ENCODE measurements at places on chromosomes 2 and 18.

GRCh38 chr18:5538544-5538943 lies 5.3 kb downstream of the EPB41L3 start:
- DNase-seq, result no peak

DNA sequence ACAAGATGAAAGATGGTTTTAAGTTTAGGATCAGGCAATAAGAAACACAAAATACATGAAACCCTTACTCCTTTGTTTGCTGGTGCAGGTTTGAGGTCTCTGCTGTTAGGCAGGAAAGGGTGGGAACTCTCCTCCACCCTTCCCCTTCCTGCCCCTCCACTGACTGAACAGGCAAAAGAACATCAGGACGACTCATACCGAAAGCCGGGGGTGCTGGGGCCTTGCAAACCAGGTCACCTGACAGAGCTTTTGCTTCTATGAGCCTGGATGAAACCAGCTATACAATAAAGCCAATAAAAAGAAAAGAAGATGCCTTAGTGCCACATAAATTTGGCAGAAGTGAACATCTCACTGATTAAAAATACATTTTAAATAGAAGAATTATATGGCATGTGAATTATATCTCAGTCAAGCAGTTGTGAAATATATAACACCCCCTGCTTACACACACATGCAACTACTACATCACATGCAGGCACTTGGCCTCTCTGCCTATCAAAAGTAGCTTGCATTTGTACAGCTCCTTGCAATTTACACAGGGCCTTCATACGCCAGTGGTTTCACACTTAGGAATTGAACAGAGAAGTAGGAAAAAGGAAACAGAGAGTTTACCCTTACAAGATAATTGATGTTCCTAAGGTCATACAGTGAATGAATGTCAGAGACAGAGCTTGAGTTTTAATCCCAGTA lies 215.1 kb upstream of the TRIB2 start:
- peak; percentile 31 for DNase-seq

DNA sequence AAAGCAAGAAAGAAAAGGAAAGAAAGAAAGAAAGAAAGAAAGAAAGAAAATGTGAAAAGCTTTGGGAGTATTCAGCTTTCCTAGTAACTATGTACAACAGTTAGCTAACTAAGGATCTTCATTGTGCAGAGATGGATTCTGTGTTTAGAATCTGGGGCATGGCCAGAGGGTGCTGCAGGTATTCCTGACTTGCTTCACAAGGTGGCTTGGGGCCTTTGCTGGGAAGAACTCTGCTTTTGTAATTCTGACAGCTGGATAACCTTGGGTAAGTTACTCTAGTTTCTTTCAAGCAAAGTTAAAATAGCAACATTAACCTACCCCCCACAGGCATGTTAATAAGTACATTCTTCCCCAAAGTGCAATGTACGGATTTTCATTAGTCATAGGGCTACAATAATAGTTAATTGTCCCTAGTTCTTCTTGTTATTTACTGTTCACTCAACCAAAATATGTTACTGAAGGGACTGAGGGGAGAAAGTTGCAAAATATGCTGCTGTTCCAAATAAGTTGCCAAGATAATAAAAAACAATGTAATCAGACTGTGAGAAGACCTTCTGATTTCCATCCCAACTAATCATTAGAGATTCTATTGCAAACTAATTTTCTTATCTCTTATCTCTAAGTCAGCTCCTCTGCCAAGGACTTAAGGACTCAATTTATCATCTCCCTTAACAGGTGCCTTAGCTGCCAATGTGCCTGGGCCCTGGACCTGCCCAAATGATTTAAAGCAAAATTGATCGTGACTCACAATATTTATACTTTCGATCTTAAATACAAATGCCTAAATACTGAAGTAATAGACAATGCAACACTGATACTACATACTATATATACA lies 50.3 kb downstream of the SERPINB8 start:
- DNase-seq, result no peak

DNA sequence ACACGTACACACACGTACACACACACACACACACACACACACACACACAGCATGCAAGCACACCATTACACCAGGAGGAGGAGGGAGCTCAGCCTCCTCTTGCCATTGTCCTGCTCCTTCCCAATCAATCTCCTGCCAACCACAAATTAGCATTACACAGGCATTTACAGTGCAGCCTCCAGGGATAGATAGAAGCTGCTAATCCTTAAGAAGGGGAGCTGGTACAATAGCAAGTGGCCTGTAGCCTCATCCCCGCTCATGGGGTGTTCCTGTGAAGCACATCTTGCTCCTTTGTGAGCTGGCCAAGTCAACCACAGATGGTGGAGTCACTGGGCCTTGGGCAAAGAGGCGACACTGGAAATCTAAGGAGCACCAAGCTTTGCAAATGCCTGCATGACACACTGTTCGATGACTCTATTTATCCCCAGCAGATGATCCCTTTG lies 110.3 kb upstream of the PKDCC start:
- peak; percentile 39 for DNase-seq

DNA sequence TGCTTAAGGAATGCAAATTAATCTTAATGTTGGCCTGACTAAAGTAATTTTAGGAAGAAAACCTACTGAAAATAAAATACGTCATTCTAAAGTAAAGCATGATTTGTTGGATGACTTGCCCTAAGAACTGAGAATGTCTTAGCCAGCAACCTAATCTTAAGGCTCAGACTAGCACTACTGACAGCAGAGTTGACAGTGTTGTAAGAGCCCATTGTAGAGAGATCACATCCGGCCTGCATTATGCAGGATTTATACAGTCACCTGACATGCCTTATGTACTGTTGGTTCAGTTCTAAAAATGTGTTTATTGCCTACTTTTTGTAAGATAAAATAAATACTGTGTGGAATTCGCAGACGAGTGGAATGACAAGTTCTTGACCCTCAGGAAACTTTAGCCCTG lies 82.3 kb downstream of the TMEM185B start:
- DNase-seq, result no peak

- DNase-seq, result no peak
Measured at GRCh38 chr18:13513021-13513420, 213.3 kb downstream of the FAM210A start.

GRCh38 chr2:46803911-46804670 lies 111.5 kb downstream of the MCFD2 start:
- peak; percentile 88 for DNase-seq

GRCh38 chr2:238420442-238420841 lies 6.3 kb upstream of the ASB1 start:
- DNase-seq, result no peak

DNA sequence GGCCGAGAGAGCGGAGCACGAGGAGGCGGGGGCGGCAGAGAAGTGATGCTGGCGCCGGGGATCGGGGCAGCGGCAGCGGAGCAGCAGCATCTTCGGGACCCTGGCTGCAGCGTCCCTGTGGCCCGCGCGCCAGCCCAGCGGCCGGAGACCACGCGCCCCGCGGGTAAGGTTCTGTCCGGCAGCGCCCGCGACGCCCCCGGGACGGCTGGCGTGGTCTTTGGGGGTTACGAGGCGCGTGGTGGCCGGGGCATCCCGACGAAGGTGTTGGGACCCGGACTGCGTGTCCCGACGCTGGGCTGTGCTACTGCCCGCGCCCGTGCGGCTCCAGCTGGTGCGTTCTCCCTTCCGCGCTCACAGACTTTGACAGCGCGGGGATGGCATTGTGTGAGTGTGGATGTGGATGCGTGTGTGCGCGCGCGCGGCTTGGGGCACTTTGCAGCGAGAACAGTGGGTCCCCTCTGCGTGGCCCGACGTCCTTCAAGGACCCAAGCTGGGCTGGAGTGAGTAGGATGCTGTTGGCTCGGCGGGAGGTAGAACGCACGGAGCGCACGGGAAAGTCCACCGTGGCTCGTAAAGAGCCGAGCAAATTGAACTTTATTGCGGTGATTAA lies 405.0 kb downstream of the XIRP2 start:
- peak; percentile 29 for DNase-seq

DNA sequence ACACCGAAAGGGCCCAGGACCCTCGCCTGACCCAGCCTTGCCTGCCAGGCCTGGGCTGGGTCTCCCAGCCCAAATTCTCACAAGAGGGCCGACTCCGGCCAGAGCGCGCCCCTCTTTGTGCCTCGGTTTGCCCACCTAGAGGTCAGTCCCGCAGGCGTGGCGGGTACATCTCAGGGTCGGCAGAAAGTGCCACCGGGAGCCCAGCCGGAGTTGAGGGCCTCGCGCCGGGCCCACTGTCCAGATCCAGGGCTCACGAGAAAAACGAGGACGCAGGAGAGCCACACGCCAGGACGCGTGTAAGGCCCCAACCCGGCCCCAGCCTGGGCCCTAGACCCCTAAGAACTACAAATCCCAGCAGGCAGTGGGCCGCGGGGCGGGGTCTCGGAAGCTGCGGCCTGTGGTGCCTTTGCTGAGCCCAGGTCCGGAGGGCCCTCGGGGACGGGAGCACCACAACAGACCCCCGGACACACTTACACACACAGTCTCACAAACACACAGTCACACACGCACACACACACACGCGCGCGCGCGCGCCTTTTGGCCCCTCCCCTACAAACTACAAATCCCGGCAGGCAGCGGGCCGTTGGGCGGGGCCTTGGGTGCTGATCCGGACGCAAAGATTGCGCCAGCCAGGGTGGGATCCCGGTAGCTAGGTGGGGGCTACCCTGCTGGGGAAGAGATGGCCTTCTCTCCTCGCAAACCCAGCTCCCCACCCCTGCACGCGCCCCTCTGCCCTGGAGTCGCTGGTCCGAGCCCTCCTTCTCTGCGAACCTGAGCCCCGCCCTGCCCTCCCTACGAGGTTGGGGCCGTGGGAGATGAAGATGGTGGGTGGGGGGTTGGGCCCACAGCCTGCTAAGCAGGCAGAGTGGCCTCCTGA lies at the start of gene SH2D6:
Gene SH2D6 (plus strand): TSS at position 583 of the 877 bp plus-strand sequence. CDS start 10,752 bp downstream, outside the sequence.
- peak; percentile 83 for DNase-seq

- no peak for DNase-seq
Measured at GRCh38 chr2:171513719-171514160, 8.5 kb upstream of the CYBRD1 start.

- DNase-seq, result no peak
Measured at GRCh38 chr2:28210535-28210934, 182.1 kb upstream of the FOSL2 start.

GRCh38 chr2:177728399-177728765 lies 335.8 kb downstream of the AGPS start:
- no peak for DNase-seq

- peak; percentile 84 for DNase-seq
Measured at GRCh38 chr2:101697124-101698013, at the start of gene MAP4K4. Gene MAP4K4, plus strand, starts transcription at chr2:101697707. Its CDS starts 374 bp downstream, at chr2:101698081.

DNA sequence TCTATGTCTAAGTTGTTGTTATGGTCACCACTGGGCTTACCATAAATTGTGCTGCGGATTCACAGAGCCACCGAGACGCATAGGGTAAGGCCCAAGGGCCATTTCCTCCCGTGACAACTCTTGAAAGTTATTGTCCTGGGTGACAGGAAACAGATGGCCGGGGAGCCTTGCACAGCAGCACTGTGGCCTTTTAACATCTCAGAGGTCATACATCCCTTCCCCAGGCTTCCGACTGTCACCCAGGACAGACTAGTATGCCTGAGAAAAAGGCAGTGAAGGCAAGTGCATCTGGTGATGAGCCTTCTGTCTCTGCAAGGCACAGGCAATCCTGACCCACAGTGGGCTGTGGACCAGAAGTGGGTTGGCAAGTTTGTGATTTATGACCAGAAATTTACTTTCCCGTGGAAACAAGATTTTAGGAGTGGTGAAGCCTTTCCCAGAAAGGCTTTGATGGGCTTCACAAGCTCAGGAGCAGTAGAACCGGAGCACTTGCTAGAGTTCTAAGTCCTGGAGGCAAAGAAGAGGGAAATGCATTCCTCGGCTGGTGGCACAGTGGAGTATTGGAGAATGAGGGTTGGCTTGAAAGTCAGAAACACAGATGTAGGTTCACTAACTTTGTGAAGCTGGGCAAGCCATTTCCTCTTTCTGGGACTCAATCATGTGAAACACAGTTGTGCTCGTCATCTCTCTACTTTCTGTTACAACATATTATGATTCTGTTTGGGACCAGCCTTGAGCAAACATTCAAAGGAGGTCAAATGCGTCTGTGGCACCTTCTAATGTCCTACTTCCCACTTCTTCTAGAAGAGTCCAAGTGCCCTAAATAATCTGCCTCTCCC lies 2.0 kb upstream of the CAPN14 start:
- DNase-seq, result no peak

GRCh38 chr18:32156855-32157254 lies 33.0 kb upstream of the MEP1B start:
- no peak for DNase-seq

DNA sequence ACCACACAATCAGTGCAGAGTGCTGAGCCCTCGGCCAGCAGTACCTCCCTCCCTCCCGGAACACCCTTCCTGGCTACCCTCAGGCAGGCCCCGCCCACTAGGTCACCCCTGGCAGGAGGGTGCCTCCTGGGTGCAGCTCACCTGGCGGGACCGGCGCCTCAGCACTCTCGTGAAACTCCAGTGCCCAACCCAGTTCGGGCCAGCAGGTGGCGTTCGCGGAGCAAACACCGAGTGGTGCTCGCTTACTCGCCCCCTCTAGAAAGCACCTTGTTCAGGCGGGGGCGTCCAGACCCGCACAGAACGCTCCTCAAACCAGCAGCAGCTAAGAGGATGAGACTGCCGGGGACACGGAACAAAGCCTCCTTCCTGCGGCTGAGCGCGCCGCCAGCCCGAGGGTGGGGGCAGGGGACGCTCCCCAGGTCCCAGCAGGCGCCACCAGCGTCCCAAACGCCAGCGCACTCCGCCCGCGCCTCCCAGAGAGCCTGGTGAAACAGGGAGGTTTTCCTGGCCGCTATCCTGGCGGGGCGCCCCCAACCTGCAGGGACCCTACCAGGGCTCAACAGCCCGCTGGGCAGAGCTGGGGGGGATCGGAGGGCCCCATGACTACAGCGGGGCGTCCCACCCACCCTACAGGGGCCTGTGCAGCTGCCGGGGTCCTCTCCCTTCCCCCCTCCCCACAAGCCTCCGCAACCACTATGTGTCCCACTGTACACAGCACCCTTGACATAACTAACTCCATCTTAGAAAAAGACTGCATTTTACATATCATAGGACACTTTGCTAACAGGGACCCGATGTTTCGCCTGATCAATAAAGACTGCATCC lies 44.7 kb downstream of the MRPS5 start:
- DNase-seq, result peak; percentile 52

GRCh38 chr2:36354811-36355150 lies 797 bp upstream of the CRIM1 start:
- DNase-seq, result no peak

GRCh38 chr18:77079954-77080682 lies 52.5 kb downstream of the MBP start:
- DNase-seq, result no peak

GRCh38 chr2:9002637-9003365 lies 683 bp downstream of the MBOAT2 start:
- peak; percentile 33 for DNase-seq

DNA sequence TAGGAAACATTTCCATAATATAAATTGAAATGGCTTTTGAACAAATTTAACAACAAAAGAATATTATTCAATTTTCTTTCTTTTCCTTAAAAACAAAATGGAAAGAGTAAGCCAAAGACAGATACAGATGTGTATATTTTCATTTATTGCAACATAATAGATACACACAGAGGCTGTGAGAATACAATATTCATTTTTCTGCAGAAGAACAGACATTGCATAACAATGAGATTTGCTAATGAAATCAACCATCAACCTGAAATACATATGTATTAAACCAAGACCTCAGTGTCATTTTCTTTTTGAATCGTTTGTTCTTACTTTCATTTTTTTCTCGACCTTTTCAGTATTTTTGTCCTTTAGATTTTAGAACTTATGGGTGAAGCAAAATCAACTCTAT lies 95.1 kb downstream of the BAZ2B start:
- no peak for DNase-seq
